Peyer's patch (tissue), 4 donors: ENCODE measurements at places on chromosomes 5 and 9.
A peak's percentile ranks its signal among the peaks of the same experiment; 100 is the strongest.

- peak; percentile 27 for DNase-seq
Measured at GRCh38 chr9:134485653-134486052, 155.9 kb upstream of the COL5A1 start.

GRCh38 chr5:81080809-81081460, 120.8 kb downstream of the RASGRF2 start:
- DNase-seq: no peak

GRCh38 chr9:128072144-128073021, 4.4 kb downstream of the SLC25A25 start:
- DNase-seq: no peak

DNA sequence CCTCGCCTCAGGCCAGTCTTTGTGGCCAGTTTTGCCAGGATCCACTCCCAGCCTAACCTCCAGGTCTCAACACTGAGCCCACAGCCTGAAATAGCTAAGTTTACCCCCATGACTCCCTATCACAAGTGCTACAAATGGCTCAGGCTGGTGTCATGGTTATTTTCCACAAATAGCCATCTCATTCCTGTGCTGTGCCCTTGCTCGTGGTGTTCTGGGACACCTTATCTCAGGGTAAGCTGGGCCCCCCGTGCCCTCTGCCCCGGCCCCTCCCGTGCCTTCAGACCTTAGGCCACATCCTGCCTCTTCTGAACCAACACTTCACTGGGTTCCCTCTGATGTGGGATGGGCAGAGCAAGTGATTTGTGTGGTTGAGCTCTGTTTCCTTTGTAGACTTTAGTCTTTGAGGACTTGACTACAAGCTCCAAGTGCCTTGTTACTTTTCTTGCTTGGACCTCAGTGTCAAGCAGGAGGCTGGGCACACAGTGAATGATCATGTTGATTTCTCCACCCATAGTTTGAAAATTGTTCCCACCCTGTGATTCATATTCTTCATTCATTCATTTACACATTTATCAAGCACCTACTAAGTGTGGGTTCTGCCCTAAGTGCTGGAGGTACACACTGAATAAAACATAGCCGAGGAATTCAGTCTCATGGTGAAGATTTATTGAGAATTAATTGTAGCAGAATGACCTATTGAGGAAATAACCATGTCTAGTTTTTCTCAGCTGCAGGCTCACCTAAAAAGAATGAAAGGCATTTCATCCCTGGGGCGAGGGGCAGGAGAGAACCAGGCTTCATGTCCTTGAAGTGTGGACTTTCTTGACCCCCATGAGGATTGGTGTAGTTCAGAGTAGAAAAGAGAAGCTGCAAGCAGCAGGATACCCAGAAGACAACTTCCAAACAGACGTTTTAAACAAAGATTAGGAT, 84.5 kb upstream of the CTNNA1 start:
- DNase-seq: no peak

GRCh38 chr5:73759771-73760170, 133.8 kb downstream of the ARHGEF28 start:
- no peak for DNase-seq

DNA sequence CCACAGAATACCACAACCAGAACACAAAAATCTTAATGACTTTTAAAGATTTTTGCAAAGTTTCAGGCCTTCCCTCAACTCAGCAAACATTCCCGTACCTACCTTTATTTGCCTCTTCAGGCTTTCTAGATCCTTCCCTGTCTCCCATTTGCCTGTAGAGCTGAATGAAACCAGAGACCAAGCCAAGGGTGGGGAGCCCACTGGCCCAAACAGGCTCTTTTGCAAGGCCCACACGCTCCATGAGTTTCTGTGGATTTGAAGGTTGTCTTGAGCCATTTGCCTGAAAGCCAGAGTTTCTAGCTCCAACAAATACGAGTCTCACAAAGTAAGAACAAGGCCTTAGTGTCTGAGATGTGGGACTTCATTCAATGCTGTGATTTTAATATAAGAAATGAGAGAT, 107.8 kb downstream of the GAS1 start:
- DNase-seq: no peak

DNA sequence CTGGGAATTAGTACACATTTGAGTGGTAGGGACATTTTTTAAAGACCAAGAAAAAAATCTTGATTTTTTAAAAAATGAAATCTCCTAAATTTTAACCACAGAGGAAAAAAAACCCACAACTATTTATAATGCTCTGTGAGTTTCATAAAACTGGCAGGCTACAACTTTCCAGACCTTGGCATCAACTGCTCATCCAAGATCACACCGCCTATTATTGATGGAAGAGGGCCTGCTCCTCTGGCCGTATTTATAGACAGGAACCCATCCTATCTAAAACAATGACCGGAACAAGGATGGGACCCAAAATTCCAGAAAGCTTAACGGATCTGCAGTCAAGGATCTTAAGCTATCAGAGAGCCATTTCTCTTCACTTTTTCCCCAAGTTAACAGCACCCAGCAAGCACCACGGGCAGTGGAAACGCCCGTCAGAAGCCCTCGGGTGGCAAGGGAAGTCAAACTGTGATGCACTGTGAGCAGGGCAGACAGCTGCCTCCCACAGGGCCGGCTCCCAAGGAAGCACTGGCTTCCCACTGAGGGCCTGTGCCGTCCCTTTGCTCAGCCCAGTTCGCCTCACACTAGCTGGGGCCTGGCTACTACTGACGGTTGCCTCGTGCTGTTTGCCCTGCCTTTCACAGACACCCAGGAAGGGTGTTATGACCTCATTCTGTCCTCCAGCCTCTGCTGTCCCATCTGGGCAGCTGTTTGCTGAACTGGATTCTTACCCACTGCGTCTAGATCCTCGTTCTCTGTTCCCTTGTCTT, 62.8 kb downstream of the CDC14B start:
- DNase-seq: no peak

- no peak for DNase-seq
Measured at GRCh38 chr5:9239626-9240025, 306.2 kb downstream of the SEMA5A start.

DNA sequence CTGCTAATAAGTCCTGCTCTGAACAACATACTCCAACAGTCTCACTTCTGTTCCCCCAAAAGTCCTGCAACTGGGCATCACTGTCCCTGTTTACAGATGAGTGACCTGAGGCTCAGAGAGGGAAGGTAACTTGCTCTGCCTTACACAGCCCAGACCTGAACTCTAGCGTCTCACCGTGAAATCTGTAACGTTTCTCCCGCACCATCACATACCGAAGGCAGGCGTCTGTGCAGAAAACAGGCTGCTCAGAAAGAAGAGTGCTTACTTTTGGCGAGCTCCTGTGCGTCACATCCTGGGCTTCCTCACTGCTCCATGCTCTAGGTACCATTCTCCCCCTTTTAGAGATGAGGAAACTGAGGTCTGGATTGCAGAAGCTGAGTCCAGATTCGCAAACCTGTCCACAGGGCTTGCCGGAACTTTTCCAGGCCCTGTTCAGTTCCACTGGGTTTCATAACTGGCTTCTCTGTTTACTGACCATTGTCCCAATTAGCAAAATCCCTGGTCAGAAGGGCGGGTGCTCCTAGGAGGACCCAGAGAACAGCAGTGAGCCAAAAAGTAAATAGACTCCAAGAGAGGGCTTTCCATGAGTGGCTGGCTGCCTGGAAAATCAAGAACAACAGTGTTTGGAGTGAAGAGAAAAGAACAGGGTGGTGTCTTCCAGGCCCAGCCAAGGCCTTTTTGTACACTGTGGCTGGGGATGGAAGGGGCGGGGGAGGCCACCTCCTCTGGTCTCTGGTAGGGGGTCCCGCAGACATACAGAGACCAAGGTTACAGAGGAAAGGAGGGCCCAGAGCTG, 27.1 kb downstream of the GSN start:
- DNase-seq: peak; percentile 58

DNA sequence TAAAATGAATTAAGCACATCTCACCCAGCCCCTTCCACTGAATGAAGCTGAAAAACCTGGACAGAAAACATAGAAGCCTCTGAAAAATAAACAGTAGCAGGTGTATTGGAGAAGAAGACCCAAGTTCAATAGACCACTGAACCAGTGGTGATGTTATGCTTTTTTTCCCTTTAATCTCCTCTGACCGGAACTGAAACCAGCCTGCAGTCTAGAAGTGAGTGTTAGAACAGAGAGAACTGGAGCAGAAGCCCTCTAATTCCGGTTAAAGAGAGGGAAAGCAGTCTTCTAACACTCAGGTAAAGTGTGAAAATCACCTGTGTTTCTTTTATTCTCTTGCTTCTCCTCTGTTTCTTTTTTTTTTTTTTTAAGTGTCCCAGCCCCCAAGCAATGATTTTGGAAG, 83.5 kb upstream of the CCL21 start:
- DNase-seq: no peak

DNA sequence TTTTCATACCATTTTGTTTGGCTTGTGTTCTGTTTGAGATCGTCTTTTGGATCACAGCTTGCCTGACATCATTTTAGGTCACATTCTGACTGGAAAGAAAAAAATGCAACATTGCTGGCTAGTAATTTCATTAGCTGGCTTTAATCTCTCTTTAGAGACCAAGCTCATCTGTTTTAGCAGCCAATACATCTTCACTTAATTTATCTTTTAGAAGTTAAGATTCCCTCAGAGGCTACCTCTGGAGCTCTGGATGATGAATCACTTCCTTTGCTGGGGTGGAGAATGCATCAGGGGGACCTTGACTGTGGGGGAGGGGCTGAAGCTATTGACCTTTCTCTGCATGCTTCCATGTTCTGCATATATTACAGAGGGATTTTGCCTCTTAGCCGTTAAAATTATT, 181.5 kb upstream of the OTULINL start:
- DNase-seq: no peak

DNA sequence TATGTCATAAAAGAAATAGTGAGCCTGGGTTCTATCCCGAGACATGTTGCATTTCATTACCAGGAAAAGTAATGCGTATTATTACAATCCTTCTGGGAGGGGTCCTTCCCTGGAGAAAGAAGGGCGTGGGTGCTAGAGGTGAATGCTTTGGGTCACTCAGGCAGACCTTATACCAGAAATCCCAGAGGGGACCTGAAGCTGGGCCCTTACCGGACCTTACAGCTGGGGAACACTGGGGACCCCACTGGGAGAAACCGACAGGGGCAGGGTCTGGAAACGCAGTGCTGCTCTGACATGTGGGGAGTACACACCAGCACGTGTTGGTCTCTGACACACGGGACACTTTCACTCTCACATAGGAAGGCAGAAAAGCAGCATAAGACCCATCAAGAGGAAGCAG, 71.3 kb downstream of the LMNB1 start:
- DNase-seq: no peak

GRCh38 chr5:149730620-149731331, 666 bp downstream of the PPARGC1B start:
- DNase-seq: peak; percentile 54

DNA sequence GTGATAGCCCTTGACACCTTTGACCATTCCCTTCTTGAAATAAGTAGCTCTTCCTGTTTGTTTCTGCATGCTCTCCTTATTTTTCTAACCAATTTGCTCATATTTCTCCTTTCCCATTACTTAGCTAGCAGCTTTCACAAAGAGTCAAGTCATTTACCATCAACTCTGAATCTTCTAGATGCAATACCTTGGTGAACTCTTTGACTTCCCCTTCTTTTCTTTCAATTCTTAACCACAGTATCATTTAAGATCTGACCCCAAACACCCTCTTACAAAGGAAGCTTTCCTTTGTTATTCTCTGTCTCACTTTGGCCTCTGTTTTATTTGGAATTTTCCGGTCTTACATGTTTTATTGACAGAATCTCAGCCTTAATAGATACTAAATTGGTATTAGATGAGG, 14.0 kb downstream of the NFX1 start:
- DNase-seq: no peak

DNA sequence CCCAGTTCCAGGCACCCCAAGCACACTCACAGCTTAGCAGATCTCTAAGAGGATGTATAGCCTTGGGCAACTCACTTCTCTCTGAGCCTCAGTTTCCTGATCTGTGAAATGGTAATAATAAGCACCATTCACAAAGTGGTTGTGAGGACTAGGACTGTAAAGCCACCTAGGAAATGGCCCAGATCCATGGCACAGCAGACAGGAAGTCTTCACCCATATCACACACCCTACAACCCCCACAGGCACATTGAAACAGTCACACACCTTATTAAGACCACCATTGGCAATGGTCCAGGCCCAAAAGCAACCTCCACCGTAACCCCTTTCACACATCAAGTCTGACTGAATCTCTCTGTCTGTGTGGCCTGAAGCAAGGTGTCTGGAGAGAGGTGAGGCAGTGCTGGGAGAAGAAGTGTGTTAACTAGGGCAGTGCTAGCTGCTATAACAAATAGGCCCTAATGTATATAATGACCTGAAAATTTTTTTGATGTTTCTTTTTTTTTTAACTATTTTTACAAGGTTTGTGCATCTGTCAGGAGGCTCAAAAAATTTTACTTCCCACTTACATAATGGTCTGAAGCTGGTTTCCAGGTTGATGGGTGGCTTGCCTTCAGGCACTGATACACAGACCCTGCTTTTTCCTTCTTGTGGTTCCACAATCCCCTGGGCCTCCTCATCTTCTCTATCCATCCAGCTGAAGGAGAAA, 2.4 kb upstream of the RGS14 start:
- DNase-seq: no peak

DNA sequence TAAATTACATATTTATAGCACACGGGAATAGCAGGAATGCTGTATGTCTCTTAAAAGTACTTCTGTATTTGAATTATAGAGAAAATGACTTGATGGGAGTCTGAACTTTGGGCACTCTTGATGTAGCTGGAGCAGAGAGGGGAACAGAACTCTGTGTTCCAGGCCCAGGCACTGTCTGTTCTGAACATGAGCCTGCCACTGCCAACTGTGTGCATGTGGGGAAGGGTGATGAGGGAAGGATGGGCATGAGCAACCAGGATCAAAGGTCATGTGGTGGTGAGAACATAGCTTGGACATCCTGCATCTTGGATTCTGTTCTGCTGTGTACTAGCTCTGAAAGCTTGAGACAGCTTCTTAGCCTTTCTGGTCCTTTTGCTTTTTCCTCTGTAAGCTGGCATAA, 16.4 kb upstream of the ZBED3 start:
- no peak for DNase-seq

- no peak for DNase-seq
Measured at GRCh38 chr9:124788542-124789217, 11.7 kb downstream of the OLFML2A start.

GRCh38 chr5:170020423-170020822, 40.1 kb upstream of the INSYN2B start:
- DNase-seq: no peak

DNA sequence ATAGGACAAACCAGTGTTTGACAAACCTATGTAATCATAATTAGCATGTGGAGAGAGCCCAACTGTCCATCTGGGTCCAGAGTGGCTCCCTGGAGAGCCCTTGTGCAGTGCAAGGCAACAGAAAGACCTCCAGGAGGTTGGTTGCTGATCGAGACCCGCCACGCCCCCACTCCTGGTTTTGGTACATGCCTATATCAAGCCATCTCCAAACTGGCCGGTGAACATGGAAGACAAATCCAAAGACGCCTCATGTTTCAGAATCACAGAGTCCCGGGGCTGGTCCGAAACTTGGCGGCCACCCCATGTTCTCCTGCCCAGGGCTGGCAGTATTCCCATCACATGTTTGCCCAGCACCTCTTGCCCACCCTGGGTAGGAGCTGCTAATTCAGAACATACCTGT, 140.2 kb downstream of the PAX5 start:
- DNase-seq: peak; percentile 41

GRCh38 chr9:124000784-124001457, 10.6 kb upstream of the LHX2 start:
- DNase-seq: no peak

GRCh38 chr5:9363026-9363425, 182.8 kb downstream of the SEMA5A start:
- DNase-seq: no peak
